SIG-M5 (cell line): ENCODE measurements at places on chromosomes 12 and 14.

GRCh38 chr12:124684496-124684895 is 117.1 kb upstream of the NCOR2 start:
- no peak for DNase-seq

DNA sequence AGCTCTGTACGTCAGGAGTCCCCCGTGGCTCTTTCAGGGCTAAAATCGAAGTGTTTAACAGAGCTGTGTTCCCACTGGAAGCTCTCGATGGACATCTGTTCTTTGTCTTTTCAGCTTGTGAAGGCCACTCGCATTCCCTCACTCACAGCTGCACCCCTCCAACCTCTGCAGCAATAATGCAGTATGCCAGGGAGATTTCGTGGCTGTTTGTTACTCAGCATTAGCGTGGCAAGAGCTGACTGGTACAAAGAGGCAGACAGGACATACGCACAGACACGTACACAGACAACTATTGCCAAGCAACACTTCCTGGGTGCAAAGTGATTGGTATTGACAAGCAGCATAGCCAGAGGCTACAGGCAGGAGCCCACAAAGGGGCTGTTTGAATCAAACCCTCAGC is 11.8 kb upstream of the FBXO21 start:
- DNase-seq = no peak

GRCh38 chr12:120337730-120338129 is 10.2 kb upstream of the PLA2G1B start:
- no peak for DNase-seq

DNA sequence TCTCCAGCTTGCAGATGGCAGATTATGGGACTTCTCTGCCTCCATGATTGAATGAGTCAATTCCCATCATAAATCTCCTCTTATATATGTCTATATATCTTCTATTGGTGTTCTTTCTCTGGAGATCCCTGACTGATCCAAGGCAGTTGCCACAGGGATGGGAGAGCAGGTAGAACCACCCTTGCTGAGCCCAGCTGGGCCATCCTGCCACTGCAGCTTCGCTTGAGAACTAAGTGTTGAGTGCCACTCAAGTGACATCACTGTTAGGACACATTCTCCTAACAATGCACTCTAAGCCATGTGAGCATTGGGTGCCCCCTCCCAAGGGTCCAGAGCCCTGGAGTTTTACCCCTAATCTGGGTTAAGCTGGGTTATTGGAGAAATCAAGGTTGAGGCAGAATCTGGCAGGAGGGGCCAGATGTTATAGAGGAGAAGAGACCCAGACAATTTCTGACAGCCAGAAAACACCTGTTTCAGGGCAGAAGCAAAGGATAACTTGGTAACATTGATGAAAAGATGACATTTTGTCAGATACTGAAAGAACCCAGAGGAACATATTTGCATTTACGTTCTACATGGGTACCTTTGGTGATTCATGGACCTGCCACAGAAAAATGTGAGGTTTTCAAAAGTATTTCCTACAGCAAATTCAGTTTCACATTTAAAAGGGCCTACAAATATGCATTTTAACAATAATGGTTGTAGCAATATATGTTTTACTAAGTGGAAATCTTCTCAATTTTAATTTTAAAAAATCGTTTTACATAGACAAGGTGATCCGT is 57.2 kb upstream of the MAX start:
- no peak for DNase-seq

DNA sequence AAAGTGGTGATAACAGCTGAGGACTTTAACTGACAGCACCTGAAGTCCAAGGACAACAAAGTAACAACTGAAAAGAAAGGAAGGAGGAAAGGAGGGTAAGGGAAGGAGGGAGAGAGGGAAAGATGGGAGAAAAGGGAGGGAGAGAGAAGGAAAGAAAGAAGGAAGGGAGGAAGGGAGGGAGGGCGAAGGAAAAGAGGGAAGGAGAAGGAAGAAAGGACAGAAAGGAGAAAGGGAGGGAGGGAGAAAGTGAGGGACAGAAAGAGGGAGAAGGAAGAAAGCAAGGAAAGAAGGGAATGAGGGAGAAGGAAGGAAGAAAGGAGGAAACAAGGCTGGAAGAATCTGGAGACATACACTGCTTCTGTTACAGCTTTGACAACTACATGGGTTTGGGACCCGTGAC is 494.4 kb downstream of the FUT8 start:
- DNase-seq = no peak
